ENCODE measurements at places on chromosomes 5 and 9.

- no peak for DNase-seq
Measured at GRCh38 chr5:173056783-173057061, 570 bp downstream of the CREBRF start.

- DNase-seq: no peak
Measured at GRCh38 chr5:17882760-17883488, 248.7 kb downstream of the TAF11L14 start.

GRCh38 chr5:29039994-29040393 lies 2001.6 kb upstream of the CDH9 start:
- no peak for DNase-seq

GRCh38 chr5:153660919-153661318 lies 170.4 kb downstream of the GRIA1 start:
- DNase-seq: no peak

- no peak for DNase-seq
Measured at GRCh38 chr5:115501464-115502210, 42.9 kb downstream of the FEM1C start.

GRCh38 chr5:140647042-140647419 lies 399 bp downstream of the NDUFA2 start:
- DNase-seq: no peak

DNA sequence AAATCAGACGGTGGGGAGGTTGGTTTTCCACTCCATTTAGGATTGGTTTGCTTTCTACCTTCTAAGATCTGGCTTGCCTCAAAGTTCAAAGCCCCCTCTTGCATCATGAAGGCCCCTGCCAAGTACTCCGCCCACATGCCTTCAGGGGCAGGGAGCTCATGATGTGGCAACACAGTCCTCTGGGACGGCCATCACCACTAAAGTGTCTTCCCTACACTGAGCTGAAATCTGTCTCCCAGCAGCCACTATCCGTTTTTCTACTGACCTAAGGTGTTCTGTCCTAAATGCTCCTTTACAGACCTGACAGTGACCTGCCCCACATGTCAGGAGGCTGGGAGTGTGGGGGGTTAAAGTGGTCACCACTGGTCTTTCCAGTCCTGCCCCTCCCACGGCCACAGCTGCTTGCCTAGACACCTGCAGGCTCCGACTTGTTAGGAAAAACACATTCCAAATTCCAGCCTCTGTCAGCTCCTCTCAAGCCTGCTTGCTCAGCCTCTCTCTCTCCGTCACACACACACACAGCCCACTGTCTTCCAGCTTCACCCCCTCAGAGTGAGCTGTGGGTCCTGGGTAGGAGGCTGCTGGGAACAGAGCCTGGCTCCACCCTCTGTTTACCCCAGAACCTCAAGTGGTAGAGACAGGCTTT lies 44.9 kb downstream of the SHB start:
- no peak for DNase-seq

DNA sequence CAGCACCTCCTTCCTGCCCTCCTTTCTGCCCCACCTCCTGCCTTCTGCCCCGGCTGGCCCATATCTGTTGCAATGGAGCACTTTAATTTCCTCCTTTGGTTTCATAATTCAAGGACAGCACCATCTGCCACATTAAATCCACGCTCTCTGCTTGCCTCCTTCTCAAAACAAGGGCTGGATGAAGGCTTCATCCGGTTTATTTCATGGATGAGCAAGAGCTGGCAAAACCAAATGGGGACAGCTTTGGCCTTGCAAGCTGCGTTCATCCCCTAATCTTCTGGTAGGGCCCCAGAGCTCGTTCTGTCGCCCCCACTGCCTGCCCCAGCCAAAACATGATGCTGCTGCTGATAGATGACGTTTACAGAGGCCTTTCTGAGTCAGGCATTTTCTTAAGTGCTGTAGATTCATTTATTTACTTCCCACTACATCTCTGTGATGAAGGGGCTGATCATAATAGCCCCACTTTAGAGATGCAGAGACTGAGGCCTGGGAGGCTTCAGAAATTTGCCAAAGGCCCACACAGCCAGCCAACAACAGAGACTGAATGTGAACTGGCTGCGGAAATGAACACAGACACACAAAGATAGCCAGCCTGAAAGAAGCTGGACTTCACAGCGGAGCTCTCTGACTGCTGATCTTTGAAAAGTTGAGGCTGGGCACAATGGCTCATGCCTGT lies 115.6 kb upstream of the CPEB4 start:
- DNase-seq: no peak

DNA sequence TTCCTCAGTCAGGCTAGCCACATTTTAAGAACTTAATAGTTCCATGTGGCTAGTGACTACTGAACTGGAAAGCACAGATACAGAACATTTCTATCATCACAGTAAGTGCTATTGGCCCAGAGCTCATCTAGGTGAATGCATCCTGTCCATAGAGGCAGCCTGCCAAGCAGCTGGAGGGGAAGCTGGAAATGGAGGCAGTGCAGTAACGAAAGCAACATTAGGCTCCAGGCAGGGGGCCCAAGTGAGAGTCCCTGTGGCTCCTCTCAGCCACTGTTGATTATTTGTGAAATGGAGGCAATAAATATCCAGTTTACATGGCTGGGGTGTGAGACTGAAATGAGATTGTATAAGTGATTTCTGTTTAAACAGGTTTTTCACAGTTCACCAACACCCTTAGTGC lies 227.2 kb upstream of the KLF9 start:
- no peak for DNase-seq

GRCh38 chr9:91711755-91712601 lies 238.1 kb downstream of the ROR2 start:
- DNase-seq: peak; percentile 35

GRCh38 chr5:79585116-79585515 lies 27.1 kb upstream of the TENT2 start:
- no peak for DNase-seq

GRCh38 chr5:32163053-32163452 lies 11.1 kb downstream of the GOLPH3 start:
- no peak for DNase-seq

DNA sequence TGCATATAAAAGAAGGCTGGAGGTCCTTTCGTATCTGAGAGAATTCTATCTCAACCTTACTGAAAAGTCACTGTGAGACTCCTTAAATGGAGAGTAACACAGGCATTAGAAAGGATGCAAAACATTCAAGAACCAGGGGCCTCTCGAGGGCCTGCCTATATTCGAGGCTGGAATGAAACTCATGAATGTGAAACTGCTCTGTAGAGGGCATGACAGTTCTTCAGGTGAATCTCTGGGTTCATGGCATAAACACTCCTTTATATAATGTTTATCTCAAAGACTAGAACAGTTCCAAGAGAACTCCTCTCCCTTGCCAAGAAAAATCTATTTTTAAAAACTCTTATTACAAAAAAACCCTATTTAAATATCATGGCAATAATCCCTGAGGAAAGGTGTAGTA lies 113.9 kb downstream of the SEC61B start:
- DNase-seq: no peak

GRCh38 chr9:98374385-98375051 lies 119.1 kb upstream of the TBC1D2 start:
- DNase-seq: no peak

DNA sequence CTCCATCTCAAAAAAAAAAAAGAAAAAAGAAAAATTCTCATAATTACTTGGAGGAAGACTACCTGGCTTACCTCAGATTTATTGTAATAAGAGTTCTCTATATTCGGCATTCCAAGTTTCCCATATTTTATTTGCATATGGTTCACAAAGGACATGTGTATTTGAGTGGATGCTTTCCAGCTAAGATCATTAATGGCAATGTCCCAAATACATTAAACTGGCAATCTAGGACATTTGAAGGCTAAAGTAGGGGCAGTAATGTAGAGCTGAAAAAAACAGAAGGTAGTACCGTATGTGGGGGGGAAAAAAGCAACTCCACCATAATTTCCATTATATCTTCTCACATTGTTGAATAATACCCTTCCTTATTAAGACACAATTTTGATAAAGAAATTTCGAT lies 4.9 kb downstream of the TUT7 start:
- DNase-seq: no peak

- no peak for DNase-seq
Measured at GRCh38 chr5:128572930-128573319, 34.9 kb upstream of the FBN2 start.

DNA sequence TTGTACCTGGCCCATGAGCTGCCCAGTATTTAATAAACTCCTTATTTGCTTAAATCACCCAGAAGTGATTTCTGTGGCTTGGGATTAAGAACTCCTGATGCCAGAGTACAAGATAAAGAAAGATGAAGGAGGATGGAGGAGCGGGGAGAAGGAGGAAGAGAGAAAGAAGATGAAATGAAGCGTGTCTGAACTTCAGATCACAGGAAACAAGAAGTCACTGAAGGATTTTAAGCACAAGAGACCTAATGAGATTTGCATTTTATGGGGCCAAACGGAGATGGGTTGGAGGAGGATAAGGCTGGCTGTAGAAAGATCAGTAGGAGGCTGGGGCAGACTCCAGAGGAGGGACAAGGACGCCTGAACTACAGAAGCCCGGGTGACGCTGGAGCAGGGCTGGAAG lies 3.1 kb downstream of the EIF4E1B start:
- DNase-seq: no peak

GRCh38 chr9:91425271-91425670 lies 1.6 kb upstream of the NFIL3 start:
- no peak for DNase-seq

GRCh38 chr5:172065431-172066065 lies 59.1 kb upstream of the FBXW11 start:
- DNase-seq: no peak

DNA sequence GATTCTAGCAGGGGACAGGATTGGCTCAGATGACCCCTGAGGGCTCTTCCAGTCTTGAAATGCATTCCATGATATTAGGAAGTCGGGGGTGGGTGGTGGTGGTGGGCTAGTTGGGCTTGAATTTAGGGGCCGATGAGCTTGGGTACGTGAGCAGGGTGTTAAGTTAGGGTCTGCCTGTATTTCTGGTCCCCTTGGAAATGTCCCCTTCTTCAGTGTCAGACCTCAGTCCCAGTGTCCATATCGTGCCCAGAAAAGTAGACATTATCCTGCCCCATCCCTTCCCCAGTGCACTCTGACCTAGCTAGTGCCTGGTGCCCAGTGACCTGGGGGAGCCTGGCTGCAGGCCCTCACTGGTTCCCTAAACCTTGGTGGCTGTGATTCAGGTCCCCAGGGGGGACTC lies 2.9 kb upstream of the MYOZ3 start:
- peak; percentile 46 for DNase-seq

GRCh38 chr5:12947379-12947778 lies 997.1 kb downstream of the DNAH5 start:
- no peak for DNase-seq

- no peak for DNase-seq
Measured at GRCh38 chr5:170846416-170846815, 15.4 kb upstream of the RANBP17 start.
